ENCODE measurements at places on chromosomes 4 and X.

DNA sequence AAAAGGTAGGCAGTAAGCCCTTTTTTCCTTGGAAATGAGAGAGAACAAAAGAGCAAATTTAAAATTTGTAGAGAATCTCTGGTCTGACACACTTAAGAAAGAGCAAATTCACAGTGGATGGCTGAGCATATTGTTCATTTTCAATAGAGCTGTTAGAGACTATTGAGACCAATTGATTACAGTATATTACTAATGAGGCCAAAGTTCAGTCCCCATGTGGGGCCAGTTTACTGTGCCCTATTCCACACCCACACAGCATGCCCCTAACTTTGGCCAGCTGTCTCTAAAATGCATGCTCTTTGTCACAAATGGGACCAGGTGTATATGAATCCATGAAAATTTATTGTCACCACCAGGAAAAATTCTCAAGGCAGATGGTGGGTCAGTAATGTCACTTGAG lies 470.5 kb downstream of the PCDH7 start:
- DNase-seq, result no peak

DNA sequence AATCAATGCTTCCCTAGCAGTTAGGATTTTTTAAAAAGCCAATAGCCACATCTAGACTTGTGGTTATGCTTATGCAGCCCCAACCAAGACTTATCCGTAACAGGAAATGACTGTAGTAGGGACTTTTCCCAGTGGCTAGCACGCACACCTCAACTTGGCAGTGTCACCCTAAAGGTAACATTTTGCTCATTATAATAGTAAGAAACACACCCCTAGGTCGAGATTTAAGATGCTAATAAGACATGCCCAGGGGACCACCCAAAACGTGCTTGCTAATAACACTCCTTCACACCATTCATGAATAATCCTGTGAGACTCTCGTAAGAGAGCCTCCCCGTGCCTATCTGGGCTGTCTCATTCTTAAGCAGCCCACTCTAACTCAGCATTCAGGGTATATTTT lies 195.3 kb downstream of the CHIC1 start:
- no peak for DNase-seq

GRCh38 chr4:168631241-168632162 lies 134.7 kb downstream of the PALLD start:
- no peak for DNase-seq

- DNase-seq, result no peak
Observed at GRCh38 chrX:124239324-124239723, 93.1 kb upstream of the TEX13D start.

- peak; percentile 73 for DNase-seq
Observed at GRCh38 chr4:1072830-1073446, 40.4 kb downstream of the RNF212 start.

- DNase-seq, result no peak
Observed at GRCh38 chr4:106801386-106801785, 234.7 kb downstream of the DKK2 start.

- peak; percentile 43 for DNase-seq
Observed at GRCh38 chr4:168737806-168738172, 240.9 kb downstream of the PALLD start.

DNA sequence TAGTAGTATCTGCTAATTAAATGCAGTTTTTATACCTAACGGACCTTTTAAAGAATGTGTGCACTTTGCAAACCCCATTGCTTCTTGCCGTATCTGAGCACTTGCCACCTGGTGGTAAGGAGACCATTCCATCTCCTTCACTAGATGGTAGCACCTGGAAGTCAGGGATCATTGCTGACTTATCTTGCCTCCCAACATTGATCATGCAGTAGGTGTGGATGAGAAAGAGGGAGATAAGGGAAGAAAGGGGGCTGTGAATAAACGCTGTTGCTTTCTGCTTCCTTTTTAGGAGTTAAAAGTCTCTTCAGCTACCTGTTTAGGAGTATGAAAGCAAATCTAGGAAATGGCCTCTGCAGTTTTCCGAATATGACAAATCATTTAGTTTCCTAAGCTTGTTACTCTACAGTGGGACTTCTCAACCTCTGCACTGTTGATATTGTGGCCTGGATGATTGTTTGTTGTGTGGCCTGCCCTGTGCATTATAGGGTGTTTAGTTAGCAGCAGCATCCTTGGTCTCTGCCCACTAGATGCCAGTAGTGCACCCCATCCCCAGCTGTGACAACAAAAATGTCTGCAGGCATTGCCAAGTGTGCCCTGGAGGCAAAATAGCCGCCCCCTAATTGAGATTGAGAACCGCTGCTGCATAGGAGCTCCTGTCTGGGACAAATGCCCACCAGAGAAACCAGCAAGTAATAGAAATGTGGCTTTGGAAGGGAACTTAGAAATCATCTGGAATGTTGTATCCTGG lies 38.8 kb downstream of the GAB1 start:
- peak; percentile 76 for DNase-seq

GRCh38 chr4:102335616-102336015 lies 9.7 kb downstream of the SLC39A8 start:
- no peak for DNase-seq

DNA sequence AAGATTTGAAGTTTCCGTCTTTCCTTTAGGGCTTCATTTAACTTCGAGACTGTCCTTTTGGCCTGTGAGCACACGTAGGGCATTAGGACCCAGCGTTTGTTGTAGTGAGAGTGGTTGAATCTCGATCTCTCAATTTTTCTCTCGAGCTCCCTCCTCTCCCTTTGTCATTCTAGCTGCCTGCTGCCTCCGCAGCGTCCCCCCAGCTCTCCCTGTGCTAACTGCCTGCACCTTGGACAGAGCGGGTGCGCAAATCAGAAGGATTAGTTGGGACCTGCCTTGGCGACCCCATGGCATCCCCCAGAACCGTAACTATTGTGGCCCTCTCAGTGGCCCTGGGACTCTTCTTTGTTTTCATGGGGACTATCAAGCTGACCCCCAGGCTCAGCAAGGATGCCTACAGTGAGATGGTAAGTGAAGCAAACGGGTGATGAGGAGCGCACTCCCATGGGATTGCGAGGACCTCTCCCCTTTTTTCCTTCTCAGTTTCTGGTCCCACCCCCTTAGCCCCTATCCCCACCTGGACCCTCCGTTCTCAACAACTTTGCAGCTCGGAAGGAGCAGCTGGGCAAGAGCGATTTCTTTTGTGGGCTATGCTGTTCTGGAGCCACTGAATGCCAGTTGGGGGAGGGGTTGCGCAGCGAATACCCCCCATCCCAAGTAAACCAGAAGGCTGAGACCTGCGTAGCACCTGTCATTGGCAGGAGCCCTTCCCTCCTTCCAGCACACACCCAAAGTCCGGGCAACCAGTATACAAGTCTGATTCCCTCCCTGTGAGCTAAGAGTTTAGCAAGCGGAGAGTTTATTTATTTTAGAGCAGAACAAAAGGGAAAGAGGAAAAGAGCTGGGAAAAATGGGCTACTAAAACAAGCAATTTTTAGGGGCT lies at the start of gene TMEM35A:
Gene TMEM35A (plus strand): TSS at position 164 of the 883 bp plus-strand sequence. CDS start 124 bp downstream, at position 288.
- peak; percentile 78 for DNase-seq

- no peak for DNase-seq
Observed at GRCh38 chrX:40142417-40142816, 44.7 kb upstream of the BCOR start.

DNA sequence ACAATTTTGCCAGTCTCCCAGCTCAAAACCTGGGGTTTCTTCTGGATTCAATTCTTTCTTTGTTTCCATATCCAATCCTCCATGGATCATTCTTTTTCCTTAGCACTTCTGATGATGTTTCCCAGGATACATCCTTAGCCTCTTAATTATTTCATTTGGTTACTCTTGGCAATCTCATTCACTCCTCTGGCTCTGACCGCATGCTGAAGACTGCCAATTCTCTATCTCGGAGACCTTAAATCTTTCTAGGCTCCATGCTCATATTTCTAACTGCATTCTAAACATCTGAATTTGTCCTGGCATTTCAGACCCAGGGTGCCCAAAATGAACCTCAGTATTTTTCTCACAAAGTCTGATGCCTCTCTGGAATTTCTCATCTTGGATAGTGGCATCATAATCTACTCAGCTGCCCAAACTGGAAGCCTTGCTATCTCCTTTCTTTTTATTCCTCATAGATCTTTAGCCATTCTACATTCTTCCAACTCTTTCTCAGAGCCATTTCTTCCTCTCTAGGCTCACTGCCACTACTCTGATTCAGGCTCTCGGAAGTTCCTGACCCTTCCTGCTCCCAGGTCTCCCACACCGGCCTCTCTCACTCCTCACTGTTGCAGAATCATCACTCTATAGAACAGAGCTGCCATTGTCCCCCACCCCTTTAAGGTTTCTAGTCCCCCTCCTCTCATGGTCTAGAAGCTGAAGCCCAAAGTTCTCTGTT lies 290.2 kb downstream of the CAMK2D start:
- peak; percentile 19 for DNase-seq

DNA sequence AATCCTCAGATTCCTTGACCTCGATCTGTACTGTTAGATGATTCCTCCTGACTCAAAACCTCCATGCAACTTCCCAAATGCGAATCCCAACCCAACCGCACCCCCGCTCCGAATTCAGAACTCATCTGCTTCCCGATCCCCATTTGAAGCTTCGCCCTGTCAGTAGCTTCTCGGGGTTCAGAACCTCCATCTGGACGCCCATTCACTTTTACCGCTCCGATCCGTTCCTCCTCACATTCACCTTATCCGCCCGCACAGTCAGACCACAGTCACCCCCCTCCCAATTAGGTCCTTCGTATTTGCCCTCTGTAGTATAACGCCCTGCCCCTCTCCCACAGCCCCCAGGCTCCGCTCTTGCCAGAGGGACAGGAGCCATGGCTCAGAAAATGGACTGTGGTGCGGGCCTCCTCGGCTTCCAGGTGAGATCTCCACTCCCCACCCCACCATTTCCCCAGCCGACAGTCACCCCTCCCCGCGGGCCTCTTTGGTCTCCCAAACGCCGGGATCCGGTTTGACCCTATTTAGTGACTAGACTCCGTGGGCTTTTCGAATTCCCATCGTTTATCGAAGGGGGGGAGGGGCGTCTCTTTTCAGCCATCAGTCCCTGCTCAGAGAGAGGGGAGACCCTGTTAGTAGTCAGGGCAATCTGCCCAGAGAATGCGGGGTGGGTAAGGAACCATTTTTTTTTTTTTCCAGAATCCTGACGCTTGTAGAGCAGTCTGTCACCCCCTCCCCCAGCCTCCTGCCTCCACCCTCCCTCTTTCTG lies 691 bp downstream of the MAGED1 start:
- no peak for DNase-seq

DNA sequence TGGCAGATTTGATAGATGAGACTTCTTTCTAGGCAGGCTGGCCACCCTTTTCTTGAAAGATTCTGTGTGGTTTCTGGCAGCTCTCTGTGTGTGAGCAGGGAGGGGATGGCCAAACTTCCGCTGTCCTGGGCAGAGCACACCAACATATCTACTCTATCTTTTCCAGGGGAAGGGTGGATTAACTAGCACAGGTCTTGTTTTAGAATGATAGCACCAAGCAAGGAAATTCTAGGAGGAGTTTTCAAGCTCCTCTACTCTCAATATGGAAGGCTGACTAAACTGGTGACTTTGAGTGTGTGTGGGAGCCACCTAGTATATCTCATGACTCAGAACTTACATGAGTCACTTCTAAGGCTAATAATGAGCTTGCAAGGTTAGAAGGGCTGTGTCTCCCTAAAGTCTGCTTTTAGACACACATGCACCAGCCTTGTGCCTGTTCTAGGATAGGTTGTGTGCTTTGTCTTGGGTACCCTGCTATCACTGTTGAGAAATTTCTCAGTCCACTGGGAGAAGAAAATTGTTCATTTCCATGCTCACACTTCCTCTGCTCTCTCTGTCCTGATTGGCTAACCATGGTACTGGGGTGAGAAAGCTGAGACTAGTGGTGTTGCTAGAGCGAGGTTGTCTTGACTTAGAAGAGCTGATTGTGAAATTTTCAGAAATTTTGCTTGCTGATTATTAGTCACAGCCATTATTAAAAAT lies 72.9 kb downstream of the YIPF6 start:
- DNase-seq, result peak; percentile 62

GRCh38 chrX:145405012-145405411 lies 157.7 kb downstream of the SPANXN1 start:
- DNase-seq, result peak; percentile 0

- DNase-seq, result no peak
Observed at GRCh38 chr4:65242156-65242846, 428.0 kb downstream of the EPHA5 start.

DNA sequence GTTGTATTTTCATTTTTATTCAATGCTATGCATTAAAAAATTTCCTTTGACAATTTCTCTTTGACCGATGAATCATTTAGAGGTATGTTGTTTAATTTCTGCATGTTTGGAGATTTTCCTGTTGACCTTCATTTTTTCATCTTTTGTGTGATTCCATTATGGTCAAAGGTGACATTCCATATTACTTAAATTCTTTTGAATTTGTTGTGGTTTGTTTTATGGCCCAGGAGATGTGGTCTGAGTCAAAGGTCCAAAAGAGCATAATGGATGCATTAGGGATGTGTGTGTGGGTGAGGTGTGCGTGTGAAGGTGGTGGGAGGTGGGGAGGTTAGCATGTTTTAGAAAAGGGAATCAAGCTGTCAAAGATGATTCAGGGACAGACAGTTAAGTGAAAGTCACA lies 76.0 kb upstream of the GIMD1 start:
- DNase-seq, result peak; percentile 39

DNA sequence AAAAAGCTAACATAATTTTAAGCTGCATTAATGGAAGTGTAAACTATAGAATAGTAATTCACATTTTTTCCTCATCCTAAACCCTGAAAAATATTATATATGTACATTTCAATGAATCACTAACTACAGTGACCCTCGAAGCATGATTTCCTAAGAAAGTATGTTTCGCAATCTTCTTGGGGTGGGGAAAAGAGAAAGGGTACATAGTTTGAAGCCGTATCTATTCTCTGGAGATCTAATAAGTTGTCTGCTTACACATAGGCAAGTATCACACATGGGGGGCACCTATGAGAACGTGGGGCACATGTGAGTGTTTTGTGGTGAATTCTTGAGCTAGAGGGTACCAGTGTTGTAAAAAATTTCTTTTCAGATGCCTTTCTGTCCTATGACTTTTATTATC lies 71.2 kb downstream of the JADE1 start:
- DNase-seq, result peak; percentile 45

- peak; percentile 45 for DNase-seq
Observed at GRCh38 chr4:37601531-37601930, 84.6 kb downstream of the RELL1 start.

- DNase-seq, result no peak
Observed at GRCh38 chr4:96835991-96836390, 996.1 kb downstream of the PDHA2 start.

- peak; percentile 65 for DNase-seq
Observed at GRCh38 chr4:80202741-80203553, 5.6 kb downstream of the PRDM8 start.

DNA sequence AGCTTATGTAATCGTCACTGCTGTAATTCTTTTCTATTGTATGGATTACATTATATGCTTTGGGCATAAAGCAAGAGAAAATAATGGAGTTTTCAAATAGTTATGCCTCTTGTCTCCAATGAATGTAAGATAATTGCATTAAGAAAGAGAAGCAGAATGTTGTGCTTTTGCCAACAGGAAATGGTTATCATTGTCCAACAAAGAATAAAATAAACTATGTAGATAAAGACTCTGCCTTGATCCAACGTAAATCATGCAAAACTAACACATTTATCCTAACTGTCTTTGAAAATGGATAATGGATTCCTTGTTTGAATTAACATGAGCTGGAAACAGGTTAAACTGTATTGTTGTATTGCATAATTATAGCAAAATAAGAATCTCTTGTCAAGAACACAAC lies 1709.0 kb downstream of the PCDH7 start:
- DNase-seq, result no peak
